ENCODE measurements at places on chromosomes 4 and X.

- no peak for DNase-seq
These were observed 181.3 kb upstream of the STK26 start for GRCh38 chrX:131841496-131842437.

DNA sequence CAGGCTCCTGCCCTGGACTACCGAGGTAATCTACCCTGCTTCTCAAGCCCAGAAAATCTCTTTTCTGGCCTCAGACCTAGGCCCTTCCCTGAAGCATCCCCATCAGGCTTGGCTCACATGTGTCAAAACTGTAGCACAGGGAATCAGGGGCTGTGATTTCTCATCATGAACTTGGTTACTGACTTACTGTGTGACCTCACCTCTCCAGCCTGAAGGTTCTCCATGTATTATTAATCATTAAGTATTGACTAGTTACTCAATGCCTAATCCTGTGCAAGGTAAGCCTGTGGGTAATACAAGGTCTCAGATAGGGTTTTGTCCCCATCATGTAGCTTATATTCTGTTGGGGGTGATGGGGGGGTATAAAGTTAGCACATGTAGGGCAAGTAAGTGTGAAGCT, 6.8 kb downstream of the SRPX2 start:
- DNase-seq = no peak

GRCh38 chrX:140713174-140713539, 3.6 kb downstream of the LINC00632 start:
- DNase-seq = no peak

GRCh38 chr4:47913861-47914219, 543 bp downstream of the NFXL1 start:
- DNase-seq = no peak

DNA sequence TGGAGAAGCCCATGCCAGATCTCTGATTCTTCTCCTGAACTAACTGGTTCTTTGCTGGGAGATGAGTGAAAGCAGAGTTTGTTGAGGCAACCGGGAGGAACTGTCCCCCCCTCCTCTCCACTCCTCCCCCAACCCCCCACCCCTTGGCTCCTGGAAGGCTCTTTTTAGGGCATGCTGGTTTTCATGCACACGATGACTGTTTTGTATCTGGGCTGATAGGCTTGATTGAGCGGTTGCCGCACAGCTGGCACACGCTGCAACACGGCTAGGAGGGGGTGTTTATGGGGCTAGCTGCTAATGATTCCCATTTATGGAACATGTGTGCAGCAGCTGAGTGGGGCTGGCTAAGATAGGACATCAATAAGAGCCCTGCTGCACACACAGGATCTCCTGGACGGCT, 137.2 kb downstream of the SMIM20 start:
- no peak for DNase-seq

- peak; percentile 12 for DNase-seq
These were observed 16.2 kb downstream of the BOD1L1 start for GRCh38 chr4:13611283-13611842.

DNA sequence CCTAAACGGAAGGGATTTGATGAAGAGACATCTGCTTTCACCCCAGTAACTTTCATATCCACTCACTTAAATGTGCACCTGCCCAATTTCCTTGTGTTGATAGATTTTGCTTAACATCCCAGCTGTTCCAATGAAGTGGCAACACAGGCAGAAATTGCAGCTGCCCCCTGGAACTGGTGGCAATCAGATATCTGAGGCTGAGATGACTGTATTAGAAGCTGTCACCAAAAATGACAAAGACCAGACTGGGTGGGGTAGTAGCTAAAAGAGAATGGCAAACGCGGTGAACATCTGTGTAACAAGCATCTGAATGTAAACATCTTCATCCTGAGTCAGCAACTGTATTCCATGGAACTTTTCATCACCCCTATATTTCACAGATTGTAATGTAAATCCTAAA, 17.1 kb downstream of the GABRA2 start:
- no peak for DNase-seq

DNA sequence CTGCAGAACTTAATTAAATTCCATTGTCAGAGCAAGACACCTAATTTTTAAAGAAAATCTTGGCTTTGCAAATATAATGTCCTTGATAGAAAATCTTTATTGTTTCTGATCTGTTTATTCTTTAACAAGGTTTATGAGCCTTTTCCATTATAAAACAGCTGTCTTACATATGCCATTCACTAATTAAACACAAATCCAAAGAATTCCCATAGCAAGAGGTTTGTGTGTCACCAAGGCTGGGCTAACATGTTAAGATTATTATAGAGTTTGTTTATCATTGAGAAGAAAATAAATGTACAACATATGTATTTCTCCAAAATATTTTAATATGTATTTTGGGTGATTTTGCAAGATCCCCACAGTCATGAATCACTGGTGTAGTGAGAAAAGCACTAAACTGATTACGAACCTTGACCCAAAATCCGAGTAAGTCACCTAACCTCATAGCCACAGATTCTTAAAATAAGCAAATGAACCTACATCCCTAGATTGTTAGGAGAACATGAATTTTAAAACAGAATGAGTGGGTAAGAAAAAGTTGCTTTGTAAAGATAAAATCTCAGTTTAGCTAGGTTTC, 694.8 kb upstream of the INTU start:
- no peak for DNase-seq

DNA sequence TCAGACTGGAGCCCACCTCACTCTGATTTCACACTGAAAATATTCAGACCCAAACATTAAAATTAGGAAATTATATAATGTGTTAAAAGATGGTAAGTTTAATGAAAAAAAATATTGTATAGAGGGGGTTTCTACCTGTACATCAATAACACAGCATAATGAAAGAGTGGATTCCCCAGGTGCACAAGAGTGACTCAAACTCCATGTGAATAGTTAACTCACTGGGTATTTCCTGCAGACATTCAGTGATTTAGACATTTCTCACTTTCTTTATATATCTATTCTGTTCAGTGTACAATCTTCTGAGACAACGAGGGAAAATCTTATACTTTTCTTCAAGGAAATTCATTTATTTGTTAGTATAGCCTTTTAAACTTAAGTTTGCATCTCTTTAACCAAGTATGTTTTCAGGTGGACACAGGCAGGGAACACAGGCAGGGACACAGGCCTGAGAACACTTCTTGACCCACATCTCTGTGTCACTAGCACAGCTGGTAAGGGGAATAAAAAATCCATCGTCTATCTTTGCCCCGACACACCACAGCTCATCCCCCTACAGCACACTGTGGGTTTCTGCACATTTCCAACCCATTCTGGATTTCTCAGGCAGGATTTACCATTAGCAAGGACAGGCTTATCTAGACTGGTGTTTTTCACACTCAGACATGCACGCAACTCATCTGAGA, 525.5 kb upstream of the BOD1L1 start:
- DNase-seq = no peak

- no peak for DNase-seq
These were observed 106.0 kb upstream of the ARHGAP24 start for GRCh38 chr4:85368932-85369331.

GRCh38 chr4:62912531-62912930, 1496.7 kb downstream of the TECRL start:
- no peak for DNase-seq

- DNase-seq = no peak
These were observed 27.1 kb upstream of the CFAP299 start for GRCh38 chr4:80308466-80308822.

DNA sequence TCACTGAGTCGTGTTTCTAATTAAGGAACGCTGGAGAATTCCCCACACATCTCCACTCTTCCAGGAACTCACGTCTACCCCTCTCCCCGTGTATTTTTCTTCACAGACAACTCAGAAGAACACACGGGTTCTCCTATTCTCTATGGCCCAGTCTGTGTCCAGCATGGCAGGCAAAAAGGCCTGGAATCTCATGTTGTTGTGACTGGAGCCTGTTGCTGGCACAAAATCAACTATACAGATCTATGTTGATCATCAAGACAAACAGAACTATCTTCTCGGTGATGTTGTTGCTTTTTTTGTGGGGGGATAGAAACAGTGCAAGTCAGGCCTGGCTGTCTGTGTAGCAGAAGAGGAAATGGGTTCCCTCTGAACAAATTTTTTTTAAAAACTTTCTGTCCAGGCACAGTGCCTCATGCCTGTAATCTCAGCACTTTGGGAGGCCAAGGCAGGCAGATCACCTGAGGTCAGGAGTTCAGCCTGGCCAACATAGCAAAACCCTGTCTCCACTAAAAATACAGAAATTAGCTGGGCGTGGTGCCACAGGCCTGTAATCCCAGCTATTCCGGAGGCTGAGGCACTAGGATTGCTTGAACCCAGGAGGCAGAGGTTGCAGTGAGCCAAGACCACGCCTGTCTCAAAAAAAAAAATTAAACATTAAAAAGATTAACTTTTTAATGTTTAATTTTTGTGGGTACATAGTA, 50.5 kb upstream of the CBR4 start:
- no peak for DNase-seq

- DNase-seq = no peak
These were observed 134.1 kb downstream of the COX18 start for GRCh38 chr4:72935462-72935861.

GRCh38 chr4:73599182-73599581, 21.1 kb downstream of the RASSF6 start:
- DNase-seq = no peak

DNA sequence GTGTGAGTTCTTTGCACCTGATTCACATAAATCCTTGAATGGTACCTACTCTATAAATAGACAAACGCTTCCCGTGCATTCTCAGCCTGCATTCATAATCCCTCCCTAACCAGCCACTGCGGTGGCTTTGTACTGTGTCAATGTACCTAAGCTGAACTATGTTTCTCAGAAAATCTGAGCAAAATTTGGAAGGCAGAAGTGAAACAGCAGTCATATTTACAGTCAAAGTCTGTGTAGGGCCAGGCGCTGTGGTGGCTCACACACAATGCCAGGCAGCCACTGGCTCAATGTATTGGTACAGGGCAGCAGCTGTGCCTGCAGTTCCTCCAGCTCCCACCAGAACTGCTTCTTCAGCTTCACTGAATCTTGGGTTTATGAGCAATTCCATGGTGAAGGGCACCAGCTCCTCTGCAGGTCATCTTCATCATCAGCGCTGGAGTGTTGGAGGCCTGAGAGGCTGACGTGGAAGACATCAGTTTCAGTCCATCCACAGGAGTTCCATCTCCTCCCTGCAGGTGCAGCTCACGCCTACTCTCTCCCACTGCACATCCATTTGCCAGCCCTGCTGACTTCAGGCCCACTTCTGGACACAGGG, 32.3 kb upstream of the IRF2 start:
- DNase-seq = peak; percentile 14

DNA sequence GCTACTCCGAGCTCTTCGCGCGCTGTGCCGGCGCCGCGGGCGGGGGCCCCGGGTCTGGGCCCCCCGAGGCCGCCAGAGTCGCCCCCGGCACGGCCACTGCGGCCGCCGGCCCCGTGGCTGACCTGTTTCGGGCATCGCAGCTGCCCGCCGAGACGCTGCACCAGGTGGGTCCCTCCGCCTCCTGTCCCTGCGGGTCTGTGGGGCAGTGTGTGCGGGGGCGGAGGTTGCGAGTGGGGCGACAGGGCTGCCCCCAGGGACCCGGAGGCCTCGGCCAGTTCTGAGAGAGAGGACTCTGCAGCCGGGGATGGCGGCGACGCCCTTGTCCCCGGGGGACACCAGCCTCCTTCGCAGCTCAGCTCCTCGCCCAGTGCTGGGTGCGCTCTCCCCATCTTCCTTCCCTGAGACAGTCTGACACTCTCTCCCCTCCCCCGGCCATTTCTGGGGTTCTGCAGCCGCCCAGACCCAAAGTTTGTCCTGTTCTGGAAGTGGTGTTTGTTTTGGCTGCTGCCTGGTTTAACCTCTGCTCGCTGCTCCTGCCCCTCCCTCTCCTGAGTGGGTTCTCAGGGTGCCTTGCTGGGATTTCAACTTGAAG, 609 bp downstream of the REPS2 start:
- no peak for DNase-seq

DNA sequence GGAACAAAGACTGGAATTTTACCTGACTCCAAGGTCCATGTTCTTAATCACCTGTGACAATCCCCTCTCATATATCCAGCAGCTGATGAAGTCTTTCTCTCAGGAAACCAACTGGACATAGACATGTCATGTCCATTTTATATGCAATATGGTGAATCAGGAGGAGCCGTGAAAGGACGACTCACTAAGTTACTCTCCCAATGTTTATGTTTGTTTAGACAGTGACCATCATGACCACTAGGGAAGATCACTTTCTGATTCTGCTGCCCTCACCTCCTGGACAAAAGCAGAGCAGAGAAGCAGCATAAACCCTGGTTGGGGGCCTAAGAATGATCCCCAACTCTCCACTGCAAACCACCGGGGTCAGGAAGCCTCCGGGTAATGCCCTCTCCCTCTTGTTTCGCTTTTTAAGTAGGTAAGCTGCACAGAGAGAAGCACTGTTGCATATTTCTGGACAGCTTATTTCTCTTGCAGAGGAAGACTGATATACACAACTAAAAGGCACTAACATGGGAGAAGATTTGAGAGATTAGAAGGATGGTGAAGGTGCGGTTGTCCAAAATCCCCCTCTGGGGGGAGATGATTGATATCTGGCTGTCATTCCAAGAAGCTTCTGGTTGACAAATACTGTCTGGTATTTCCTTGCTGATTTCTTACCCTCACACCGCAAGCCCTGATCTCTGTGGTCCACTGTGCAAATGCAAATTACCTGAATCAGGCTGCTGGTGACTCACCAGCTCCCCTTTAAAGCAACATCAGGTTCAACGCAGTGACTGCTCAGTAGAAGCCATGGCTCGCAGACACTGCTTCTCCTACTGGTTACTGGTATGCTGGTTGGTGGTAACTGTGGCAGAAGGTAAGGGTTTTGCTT, at the start of gene ODAPH:
ODAPH (plus strand) TSS at position 773 of the 871 bp plus-strand sequence; CDS start at position 790, 17 bp downstream.
- DNase-seq = no peak

GRCh38 chr4:184680698-184681097, 31.2 kb downstream of the PRIMPOL start:
- no peak for DNase-seq

DNA sequence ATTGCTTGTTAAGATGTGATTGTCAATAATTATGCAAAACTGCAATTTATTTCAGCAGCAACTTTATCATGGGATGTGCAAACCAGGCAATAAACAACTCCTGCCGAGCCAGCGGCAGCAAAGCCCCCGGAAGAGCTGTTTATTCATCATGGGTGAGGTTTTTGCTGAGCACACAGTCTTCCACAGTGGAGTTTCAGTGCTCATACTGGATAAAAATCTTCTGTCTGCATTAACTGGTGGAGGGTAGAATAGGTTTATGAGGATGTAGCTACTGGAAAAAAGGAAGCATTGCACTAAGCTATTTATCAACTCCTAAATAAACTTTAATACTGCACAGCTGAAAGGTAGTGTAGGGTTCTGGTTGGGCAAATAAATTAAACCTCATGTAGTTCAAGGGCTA, 557.4 kb upstream of the FTHL17 start:
- no peak for DNase-seq

DNA sequence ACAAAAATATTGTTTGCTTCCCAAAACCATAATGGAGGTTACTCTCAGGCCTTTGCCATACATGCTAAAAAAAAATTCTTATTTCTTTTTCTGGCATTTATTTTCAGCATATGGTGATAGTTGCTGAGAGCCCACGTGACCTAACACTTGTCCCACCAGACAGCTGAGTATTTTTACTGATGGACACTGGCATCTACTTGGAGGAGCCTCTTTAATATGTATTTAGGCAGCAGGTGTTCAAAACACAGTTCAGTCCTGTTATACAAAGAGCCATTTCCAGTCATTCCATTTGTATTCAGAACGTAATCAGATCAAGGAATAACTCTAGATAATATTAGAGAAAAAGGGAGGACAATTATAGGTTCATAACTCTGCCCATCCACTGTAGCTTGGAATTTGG, 95.5 kb downstream of the CXCL13 start:
- DNase-seq = no peak

- no peak for DNase-seq
These were observed 180.8 kb downstream of the MAGEB17 start for GRCh38 chrX:16347968-16348670.

All from esophagus squamous epithelium (tissue), 5 donors.